ENCODE measurements at places on chromosomes 16 and 17.
A peak's percentile ranks its signal among the peaks of the same experiment; 100 is the strongest.

DNA sequence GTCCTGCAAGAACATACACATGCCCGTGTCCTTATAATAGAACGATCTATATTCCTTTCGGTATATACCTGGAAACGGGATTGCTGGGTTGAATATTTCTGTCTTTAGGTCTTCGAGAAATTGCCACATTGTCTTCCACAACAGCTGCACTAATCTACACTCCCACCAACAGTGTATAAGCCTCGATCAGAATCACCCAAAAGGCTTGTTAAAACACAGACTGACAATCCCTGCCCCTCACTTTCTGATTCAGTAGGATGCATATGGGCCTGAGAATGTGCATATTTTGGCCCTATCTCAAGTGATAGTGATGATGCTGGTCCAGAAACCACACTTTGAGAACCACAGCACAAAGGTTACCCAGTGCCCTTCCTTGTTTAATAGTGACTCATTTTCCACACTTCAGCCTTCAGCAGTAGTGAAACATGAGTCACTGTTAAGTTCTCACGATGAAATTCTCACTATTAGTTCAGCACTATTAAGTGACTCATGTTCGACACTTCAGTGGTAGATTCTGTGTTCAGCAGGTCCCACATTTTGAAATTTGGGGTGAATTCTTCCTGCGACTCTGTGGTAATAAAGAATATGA, 215.6 kb downstream of the GRIN2A start:
- DNase-seq, result no peak

GRCh38 chr16:88007321-88007731, 56.1 kb downstream of the BANP start:
- no peak for DNase-seq

GRCh38 chr16:22402191-22402590, 27.8 kb upstream of the CDR2 start:
- no peak for DNase-seq

DNA sequence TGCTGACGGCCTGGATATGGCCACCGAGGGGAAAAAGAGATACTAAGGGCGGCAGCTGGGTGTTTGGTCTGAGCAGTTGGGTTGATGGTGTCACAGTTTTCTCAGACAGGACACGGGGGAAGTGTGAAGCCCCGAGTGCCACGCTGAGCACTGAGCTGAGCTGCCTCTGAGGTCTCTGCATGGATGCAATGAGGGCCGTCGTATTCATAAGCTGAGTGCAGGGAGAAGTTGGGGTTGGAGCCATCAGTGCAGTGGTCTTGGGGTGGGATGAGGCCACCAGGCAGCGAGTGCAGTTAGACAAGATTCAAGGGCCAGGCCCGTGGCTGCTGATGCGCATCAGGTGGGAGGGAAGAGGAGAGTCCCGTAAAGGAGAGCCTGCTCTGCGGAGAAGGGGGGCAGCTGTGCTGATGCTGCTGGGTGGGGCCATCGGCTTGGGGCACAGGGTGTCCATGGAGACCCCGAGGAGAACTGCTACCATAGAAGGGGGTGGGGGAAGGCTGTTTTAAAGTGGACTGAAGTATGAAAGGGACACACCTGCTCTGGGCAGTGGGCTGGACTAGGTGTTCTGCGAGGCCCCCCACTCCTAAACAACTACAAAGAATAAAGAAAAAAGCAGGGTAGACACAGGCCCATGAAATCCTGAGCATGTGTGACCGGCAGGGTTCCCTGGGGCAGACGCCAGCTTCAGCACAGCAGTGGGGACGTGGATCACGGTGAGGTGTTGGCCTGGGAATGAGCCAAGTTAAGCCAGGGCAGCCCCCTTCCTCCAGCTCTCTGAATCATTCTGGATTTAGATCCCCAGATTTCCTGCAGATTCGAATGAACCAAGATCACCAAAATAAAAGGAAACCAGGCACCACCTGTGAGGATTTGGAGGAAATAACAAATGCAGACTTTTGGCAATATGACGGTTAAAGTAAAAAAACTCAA, 19.7 kb downstream of the IL34 start:
- no peak for DNase-seq

- DNase-seq, result peak; percentile 40
These were observed 4.9 kb upstream of the NDRG4 start for GRCh38 chr16:58494981-58495520.

All from stimulated activated CD4-positive, alpha-beta T cell treated with anti-CD3 and anti-CD28 coated beads, Interleukin-12 subunit alpha, Interleukin-12 subunit beta, amount 100 ng/mL, for 4 hours (primary cell).